ENCODE measurements at places on chromosomes 2 and 18.
A peak's percentile ranks its signal among the peaks of the same experiment; 100 is the strongest.

DNA sequence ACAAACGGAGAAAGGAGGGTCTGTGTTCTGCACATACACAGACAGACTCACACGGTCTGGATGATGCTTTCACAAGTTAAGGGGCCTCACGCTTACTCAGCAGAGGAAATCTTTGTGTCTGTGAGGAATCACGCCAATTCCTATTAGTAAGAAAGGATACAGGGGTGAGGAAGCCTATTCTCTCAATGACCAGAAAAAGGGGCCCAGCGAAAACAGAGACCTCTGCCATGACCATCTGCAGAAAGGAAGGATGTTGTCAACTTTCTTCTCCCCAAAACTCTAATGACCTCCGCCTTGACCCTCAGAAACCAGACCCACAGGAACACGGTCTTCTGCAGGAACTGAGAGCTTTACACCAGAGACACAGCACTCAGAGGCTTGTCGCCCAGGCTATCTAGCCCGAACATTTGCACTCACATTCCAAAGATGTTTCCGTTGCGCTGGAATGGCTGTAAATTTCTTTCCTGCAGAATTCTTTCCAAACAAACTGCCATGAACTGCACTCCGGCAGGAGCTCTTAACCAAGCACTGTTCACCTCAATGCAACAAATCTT, 186.3 kb downstream of the TCF4 start:
- no peak for DNase-seq

DNA sequence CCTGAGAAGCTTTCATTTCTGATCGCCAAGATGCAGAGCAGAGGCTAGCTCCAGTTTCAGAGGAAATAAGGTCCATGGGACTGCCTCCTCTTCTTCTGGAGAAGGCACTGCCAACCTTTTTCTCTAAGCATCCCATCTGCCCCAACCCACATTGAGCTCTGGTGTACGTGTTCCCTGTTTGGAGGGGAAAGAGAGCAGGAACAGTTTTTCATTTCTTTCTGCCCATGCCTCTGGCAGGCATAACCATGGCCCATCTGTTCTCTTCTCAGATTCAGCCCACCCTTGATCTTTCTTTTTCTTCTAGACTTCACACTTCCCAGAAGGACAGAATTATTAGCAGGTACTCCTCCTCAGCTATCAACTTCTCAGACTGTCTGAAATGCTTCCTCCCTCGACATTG, 1110.3 kb upstream of the KLHL29 start:
- DNase-seq: peak; percentile 22

DNA sequence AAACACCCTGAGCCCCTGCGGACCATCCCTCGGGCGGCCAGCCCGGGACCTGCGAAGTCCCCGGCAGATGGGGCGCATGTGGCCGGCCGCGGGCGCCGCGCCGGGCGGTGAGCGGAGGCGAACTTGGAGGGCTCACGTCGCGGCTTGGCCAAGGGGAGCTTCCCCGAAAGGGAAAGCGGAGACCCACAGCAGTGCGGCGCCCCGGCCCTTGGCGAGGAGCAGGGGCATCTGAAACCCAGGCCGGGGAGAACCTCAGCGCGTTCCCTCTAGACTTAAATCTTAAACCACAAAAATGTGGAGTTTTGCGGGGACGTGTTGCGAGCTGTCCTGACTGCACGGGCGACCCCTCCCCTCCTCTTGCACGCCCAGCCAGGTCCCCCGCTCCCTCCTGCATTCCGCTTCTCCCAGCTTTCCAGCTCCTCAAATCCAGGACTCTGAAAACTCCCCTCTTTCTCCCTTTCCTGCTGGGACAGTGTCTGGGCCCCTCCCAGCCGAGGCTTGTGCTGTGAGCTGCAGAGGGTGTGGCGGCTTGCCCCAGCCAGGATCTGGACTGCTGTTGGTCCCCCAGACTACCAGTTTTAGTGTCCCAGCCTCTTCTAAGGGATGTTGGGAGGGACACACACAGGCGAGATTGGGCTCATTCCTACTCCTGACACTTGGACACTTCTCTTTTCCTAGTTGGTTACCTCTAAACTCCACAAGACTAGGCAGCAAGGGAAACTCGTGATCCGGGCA, 1.3 kb downstream of the FMNL2 start:
- peak; percentile 39 for DNase-seq

GRCh38 chr2:68588589-68588988, 54.8 kb upstream of the PROKR1 start:
- no peak for DNase-seq

- no peak for DNase-seq
Observed at GRCh38 chr2:1846046-1847015, 102.0 kb upstream of the PXDN start.

GRCh38 chr2:100964681-100965169, 37.4 kb upstream of the RPL31 start:
- DNase-seq: no peak

DNA sequence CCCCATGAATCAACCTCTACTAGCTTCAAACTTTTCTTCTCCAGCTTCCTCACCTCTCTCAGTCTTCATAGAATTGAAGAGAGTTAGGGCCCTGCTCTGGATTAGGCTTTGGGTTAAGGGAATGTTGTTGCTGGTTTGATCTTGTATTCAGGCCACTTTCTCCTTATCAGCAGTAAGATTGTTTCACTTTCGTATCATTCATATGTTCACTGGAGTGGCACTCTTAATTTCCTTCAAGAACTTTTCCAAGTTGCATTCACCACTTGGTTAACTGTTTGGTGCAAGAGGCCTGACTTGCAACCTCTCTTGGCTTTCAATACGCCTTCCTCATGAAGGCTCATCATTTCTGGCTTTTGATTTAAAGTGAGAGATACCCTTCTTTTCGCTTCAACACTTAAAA, 22.8 kb downstream of the OXER1 start:
- DNase-seq: no peak

- peak; percentile 88 for DNase-seq
Observed at GRCh38 chr2:2007551-2008501, 263.5 kb upstream of the PXDN start.

GRCh38 chr2:11904029-11904428, 157.6 kb downstream of the LPIN1 start:
- no peak for DNase-seq

GRCh38 chr2:85656468-85656867, 11.5 kb downstream of the SFTPB start:
- DNase-seq: no peak

DNA sequence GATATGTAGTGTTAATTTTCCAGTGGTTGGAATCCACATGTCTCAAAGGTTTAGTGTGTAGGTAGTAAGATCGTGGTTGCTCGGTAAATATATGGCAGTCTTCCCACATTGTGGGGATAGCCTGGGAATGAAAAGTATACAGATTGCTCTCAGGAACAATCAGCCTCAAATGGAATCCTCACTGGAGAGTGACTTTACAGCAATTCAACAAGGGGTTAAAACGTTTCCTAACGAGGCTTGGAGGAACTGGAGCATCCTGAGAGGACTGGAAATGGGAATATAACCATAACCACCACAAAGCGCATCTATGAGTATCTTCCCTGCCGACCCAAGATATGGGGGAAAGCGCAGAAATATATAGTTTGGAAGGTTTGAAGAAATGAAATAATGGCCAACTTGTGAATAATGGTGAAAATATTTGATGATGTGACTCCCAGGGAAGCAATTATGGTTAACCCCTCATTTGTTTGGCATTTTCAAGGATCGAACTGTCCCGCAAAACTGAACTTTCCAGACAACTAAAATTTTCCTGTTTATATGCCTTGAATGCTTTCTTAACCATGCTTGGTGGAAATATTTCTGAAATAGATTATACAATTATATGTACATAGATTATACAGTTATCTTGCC, 100.7 kb upstream of the FOSL2 start:
- no peak for DNase-seq

DNA sequence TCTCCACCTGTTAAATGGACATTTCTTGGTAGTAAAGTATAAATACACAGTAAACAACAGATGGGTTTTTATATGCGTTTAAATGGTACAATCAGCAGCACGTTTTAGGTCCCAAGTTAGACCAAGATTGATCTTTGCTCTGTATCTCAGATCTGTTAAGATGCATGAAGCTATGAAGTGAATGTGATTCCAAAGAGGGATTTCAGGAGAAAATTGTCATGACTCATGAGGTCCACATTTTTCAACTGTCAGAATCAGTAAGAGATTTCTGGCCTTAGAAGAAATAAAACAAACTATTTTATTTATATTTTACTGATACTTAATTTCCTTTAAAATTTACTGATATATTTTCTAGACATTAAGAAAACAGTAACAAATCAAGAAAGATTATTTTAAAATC, 142.7 kb downstream of the EML6 start:
- peak; percentile 21 for DNase-seq

- peak; percentile 49 for DNase-seq
Observed at GRCh38 chr2:75064691-75065396, 106.4 kb downstream of the POLE4 start.

DNA sequence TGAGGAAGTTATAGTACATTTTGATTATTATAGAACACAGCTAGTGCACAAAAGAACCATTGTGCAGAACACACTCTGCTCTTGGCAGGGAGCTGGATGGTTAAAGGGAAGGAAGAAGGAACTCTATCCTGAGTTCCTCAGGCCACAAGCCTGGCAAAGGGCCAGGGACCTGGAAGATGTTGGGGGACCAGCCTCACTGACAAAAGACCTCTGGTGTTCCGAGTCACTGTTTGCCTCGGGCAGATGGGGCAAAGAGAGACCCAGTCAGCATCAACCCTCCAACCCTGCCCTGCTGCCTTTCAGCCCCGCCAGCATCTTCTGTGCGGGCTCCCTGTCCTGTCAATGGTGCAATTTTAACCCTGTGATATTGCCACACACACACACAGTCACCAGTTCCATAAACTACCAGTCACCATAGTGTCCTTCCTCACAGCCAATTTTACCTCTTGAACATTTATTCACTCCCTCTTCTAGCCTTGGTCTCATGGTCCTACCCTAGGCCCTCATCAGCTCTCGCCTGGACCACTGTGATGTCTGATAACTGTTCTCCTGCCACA, 21.9 kb downstream of the NEMP2 start:
- no peak for DNase-seq

DNA sequence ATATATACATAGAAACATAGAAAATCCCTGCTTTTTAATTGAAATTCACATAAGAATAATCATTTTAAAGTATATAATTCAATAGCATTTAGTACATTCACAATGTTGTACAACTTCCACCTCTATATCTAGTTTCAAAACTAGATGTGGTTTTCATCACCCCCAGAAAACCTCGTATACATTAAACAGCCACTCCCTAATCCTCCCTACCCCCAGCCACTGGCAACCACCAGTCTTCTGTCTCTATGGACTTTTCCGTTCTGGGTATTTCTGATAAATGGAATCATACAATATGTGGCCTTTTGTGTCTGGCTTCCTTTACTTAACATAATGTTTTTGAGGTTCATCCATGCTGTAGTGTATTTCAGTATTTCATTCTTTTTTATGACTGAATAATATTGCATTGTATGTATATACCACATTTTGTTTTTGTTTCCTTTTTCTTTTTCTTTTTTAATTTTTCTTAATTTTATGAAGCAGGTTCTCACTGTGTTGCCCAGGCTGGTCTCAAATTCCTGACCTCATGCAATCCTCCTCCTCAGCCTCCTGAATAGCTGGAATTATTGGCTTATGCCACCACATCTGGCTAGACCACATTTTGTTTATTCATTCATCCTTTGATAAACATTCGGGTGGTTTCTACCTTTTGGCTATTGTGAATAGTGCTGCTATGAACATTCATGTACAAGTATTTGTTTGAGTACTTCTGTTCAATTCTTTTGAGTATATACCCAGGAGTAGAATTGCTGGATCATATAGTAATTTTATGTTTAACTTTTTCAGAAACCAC, 50.6 kb upstream of the RNF152 start:
- DNase-seq: no peak

GRCh38 chr2:190202604-190203003, 117.0 kb downstream of the HIBCH start:
- no peak for DNase-seq

DNA sequence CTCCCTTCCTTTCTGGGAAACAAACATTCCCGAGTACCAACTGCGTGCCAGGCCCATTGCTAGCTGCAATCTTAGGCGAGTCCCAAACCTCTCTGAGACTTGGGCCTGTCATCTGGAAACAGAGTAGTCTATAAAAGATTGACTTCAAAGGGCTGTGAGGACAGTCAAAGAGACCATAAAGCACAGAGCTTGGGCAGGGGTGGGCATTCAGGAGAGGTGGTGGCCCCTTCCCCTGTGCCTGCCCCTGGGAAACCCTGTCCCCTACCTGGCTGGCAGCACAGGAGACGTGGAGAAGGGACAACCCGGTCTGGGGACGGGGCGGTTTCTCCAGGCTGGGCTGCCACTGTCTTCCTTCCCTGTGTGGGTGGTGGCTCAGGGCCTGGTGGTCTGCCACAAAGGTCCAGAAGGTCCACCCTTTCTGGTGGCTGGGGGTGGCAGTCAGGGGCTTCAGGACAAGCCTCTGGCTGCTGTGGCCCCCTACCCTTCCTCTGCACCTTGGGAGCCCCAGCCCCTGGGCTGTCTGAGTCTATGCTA, 33.9 kb upstream of the FOSL2 start:
- no peak for DNase-seq

- DNase-seq: no peak
Observed at GRCh38 chr2:174495365-174496012, 8.7 kb upstream of the GPR155 start.

DNA sequence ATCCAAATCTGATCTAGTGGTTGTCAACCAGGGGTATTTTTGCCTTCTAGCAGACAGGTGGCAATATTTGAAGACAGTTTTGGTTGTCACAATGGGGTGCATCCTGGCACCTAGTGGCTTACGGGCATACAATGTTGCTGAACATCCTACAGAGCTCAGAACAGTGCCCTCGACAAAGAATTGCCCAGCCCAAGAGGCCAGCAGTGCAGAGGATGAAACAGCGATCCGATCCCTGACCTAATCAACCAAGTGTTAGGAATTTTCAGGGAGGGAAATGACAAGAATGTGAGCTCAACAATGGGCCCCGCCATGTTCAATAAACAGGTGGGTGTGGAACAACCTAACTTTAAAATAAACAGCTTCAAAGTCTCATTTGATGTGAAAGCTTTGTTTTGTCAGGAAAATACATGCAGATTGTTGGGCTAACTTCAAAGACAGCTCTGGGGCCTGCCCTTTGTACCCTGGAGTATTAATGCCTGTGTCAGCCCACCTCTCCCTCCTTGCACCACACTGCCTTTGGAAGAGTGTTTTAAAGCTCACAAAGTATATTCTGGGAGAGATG, 22.5 kb upstream of the SCYGR5 start:
- no peak for DNase-seq

DNA sequence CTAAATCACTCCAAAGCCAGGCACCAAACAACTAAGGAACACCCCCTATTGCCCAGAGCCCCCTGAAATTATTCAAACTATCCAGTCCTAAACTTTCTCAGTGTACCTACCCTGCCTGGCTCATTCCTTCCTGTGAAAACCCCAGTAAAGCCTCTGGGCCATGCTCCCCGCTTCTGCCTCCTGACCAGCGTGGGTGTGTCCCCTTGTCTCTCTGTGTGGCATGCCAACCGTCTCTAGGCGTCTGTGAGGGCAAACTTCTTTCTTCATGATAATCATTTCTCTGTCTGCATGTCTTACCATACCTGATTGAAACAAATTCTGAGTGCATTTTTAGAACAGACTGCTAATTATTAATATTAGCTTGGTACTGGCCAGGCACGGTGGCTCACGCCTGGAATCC, 109.0 kb upstream of the MSH2 start:
- no peak for DNase-seq

DNA sequence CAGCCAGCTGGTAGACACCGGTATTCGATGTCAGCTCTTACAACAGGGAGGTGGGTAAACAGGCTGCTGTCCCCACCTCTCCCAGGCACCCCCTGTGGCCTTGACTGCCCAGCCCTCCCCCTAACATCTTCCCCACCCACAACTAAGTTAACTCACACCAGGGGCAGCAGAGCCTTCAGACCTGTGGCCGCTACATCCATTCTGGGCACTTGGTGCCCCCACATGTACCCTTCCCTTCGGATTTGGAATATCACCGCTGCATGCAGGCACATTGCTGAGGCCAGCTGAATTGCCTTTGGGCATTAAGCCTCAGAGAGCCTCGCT, 130.3 kb downstream of the MYCN start:
- DNase-seq: no peak
